Stimulated activated CD8-positive, alpha-beta memory T cell treated with anti-CD3 and anti-CD28 coated beads, Interleukin-15, amount 100 ng/mL, for 48 hours (primary cell): ENCODE measurements at places on chromosomes 7 and 10.

DNA sequence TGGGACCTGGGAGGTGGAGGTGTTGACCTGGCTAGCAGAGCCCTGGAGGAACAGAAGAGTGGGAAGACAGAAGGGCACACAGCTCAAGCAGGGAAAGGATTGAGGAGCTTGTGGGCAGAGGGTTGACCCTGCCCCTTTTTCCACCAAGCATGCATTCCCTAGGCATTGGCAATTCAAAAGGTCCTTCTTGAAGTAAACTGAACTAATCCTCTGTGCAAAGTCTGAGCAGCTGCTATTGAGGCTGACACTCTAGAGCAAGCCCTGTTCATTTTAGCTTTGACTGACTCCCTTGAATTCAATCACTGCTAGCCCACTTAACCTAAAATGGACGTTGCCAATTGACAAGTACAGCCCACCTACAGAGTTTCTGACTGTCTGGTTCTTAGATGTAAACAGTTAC is 116.5 kb upstream of the TNS3 start:
- no peak for DNase-seq

GRCh38 chr7:50509459-50509858 is 55.7 kb downstream of the DDC start:
- no peak for DNase-seq

DNA sequence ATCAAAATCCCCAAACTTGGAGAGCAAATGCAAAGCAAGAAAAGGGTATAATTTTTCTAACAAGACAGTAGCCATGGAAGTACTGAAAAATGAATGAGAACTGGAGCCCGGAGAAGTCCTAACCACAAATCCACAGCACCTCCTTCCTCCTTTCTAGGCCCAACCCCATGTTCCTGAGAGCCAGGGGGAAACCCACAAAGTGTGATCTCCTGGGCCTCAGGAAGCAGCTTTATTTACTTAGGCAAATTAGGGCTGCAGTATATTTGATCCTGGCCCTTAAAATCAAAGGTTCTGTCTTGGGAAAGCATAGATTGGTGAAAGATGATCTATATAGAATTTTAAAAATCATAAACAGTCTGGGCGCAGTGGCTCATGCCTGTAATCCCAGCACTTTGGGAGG is 103.0 kb downstream of the DOCK4 start:
- DNase-seq: no peak

GRCh38 chr7:30459591-30460245 is 18.9 kb downstream of the NOD1 start:
- DNase-seq: no peak

GRCh38 chr10:93224005-93224779 is 150.5 kb downstream of the CYP26A1 start:
- DNase-seq: no peak

DNA sequence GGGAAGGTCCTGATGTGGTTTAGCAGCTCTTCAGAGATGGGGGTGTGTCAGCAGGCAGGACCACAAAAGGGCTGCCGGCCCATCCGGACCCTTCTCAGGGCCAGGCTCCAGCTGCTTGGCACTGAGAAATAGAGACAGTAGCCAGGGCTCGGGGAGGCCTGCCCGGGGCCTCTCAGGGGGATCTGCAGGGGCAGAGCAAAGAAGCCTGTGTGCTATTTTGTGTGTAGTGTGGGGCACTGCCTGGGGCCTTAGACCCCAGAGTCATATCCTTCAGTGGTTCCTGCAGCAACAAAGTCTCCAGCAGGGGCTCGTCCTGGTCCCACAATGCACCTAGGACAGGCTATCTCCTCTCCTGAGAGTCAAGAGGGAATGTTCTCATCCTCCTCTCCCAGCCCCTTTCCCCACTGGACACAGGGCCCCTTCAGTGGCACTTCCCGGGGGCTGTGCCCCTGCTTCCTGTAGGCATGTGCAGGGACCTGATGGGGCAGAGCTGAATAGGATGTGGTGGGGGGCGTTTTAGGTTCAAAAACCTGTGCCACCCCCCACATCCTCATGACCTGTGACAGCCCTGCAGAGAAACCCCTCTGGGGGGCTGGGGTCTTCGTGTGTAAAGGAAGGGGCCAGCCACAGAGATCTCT is 159.5 kb upstream of the RHEB start:
- no peak for DNase-seq
